Activated T-cell treated with anti-CD3 and anti-CD28 coated beads for 48 hours (primary cell): ENCODE measurements at places on chromosomes 7 and 10.

GRCh38 chr7:26374647-26375373, 83.1 kb downstream of the SNX10 start:
- DNase-seq: no peak

- no peak for DNase-seq
Measured at GRCh38 chr10:71325267-71325666, 6.2 kb downstream of the SLC29A3 start.

- DNase-seq: no peak
Measured at GRCh38 chr7:104371216-104371979, 43.0 kb downstream of the LHFPL3 start.

- no peak for DNase-seq
Measured at GRCh38 chr7:22051886-22052673, 106.4 kb upstream of the CDCA7L start.

DNA sequence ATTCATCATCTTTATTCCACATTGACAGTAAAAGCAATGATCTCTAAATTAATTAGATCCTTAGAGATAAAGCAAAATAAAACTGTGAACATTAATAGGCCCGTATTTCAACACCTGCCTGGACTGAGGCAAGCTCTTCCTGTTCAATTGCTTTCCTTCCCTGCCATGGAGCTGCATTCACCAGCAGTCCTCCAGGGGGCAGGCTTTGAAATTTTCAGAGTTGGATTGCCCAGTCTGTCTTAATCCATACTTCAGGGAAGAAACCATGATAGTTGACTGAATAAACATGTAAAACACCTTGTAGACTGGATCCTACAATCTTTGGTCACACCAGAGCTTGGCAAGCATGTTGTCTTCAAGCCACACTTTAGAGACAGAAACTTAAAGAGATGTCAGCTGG, 936.6 kb downstream of the NRG3 start:
- DNase-seq: no peak

DNA sequence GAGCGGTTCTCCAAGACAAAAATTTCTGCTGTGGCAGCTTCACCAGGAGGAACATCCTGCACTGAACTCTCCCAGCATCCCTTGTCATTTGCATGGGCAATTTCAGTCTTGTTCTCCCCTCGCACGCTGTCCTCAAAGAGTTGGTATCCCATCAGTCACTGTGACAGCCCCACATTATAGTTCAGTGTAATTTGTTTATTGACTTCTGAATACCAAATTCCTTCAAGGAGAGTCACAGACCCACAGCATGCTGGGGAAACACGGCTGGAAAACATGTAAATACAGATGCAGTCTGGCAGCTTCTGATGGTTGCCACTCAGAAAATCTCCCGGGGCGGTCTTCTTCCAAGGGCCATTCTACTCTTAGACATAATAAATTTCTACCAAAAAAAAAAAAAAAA, 151.0 kb upstream of the NEBL start:
- DNase-seq: no peak

DNA sequence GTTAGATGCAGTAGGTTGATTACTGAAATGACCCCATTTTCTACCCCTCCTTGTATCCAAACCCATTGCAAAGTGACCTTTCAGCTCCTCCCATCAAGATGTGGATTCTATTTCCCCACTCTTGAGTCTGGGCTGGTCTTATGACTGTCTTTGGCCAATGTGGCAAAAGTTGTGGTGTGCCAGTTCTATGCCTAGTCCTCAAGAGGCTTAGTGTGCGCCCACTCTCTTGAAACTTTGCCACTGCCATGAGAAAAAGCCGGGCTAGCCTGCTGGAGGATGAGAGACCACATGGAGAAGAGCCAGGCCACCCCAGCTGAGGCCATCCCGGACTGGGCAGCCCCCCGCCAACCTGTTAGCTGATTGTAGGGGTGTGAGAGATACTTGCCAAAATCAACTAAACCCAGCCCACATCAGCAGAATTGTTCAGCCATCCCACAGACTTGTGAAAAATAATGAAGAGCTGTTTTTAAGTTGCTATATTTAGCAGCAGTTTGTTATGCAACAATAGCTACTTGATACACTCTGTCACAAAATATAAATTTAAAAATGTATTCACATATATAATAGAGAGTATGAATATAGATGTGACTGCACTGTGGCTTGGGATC, 131.0 kb upstream of the PALS2 start:
- no peak for DNase-seq

DNA sequence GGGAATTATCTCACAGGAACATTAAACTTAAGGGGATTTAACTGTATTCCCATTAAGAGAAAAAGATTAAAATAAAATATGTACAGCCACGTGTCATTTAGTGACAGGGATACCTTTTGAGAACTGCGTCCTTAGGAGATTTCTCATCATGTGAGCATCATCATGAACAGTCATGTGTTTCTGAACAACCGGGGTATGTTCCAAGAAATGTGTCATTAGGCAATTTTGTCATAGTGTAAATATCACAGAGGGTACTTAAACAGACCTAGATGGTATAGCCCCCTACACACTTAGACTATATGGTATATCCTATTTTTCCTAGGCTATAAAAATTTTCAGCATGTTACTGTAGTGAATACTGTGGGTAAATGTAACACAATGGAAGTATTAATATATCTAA, 840.3 kb downstream of the CNTNAP2 start:
- DNase-seq: no peak

- DNase-seq: no peak
Measured at GRCh38 chr7:37537439-37537838, 88.8 kb upstream of the ELMO1 start.

GRCh38 chr10:2488446-2489005, 578.8 kb upstream of the PFKP start:
- DNase-seq: no peak

- DNase-seq: no peak
Measured at GRCh38 chr7:128099204-128099671, 68.0 kb upstream of the LRRC4 start.

GRCh38 chr7:29327455-29327854, 132.9 kb downstream of the CHN2 start:
- no peak for DNase-seq

- no peak for DNase-seq
Measured at GRCh38 chr7:90968871-90969270, 295.4 kb upstream of the FZD1 start.

- no peak for DNase-seq
Measured at GRCh38 chr7:157521061-157521731, 184.4 kb downstream of the DNAJB6 start.

DNA sequence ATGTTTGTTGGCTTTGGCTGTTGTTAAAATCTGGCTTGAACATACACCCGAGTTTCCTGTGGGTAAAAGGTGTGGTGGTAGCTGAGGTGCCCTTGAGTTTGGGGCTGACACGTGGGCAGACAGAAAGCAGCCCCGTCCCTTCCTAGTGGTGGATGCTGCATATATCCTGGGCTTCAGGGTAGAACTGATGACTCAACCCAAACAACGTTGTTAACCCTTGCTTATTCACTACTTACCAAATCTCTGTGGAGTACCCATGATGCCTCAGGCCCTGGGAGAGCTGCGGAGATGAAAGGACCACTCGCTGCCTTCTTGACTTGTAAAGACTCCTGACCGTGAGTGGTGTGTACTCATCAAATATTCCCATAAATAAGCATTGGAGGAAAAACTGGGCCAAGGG, 245.1 kb downstream of the RAB11FIP2 start:
- DNase-seq: no peak

DNA sequence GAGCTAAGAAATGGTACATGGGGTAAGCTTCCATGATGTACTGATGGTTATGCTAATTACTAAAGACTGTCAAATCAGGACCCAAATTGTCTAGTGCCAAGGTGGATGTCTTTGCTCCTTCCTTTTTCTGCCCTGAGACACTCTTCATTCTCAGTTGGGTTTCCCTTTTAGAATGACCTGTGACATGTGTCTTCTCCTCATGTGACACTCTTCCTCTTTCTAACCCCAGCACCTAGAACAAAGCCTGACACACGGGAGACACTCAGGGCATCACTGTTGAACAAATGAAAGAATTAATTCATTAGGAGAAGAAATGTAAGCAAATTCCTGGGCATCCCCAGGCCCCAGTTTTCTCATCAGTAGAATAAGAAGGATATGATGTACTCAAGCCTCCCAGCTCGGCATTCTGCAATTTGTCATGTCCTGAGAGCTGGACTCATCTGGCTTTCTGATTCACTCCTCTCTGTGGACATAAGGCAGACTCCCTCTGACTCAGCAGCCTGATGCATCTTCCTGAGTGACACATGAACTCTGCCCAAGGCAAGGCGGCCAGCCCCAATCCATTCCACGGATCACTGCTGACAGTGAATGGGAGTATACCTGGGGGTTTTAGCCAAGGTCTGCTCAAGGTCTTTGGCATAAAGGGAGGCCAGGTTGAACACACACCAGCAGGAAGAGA, 473.8 kb downstream of the KCNMA1 start:
- no peak for DNase-seq

DNA sequence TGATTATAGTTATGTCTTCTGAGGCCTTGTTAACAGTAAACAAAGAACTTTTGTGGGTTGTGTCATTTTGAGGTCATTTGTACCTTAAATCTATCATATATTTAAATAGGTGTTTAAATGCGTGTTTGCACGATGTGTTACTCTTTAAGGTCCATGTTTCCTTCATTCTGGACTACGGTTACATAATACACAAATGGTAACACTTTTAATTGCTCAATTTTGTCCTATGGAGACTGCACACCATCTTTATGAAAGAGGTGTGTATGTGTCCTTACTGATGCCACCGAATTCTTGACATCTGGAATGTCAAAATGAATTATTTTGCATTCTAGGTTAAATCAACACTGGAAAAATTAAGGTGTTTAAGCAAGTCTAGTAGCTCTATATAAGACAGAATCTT, 1.7 kb downstream of the PALS2 start:
- DNase-seq: no peak

DNA sequence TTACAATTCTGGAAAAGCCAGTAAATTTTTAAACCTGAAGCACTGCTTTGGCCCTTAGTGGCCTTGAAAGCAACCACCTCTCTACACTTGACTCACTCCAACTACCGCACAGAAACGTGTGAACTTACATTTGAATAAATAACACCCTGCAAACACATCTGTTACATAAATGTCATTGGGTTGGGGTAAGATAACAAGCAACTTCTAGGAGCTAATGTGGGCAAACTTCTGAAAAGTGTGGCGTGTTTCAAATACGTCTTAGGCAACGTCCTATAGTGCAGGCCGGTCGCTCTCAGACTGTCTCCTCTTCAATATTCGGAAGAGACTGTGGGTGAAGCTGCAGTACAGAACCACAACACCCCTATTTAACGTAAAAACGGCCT, 474 bp downstream of the ORC5 start:
- no peak for DNase-seq

- DNase-seq: no peak
Measured at GRCh38 chr10:125768219-125768855, 7.3 kb downstream of the MMP21 start.

DNA sequence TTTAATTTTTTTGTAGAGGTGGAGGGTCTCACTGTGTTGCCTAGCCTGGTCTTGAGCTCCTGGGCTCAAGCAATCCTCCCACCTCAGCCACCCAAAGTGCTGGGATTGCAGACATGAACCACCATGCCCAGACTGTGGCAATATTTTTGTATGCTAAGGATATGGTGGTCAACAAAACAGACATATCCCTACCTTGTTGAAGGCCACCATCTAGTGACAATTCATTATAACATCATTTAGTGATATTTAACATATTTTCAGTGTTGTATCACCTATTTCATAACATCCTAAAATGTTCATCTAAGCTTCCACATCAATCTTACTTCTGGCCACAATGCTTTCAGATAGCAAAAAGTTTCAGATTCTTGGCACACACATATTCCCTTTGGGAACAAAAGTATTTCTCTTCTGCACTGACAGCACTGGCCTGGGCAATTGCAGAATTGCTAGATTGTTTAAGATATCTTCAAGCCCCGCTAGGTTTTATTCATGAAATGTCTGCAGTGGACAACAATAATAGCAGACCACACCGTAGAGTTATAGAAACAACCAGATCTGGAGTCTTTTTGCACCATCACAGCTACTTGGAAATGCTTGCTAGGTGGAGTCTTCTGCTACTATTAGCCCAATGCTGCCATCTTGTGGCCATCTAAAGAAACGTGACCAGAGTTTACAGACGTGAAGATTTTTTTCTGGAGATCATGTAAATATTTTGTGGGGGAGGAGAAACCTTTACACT, 58.4 kb downstream of the DNAJC12 start:
- DNase-seq: peak; percentile 35

GRCh38 chr10:117140525-117140902, 2.4 kb upstream of the VAX1 start:
- DNase-seq: no peak

- no peak for DNase-seq
Measured at GRCh38 chr7:115410972-115411686, 489.2 kb downstream of the MDFIC start.
